ENCODE measurements at places on chromosomes 7 and 10. TPM values are rescaled to one million over a fixed set of nuclear protein-coding genes. Genes with fewer than 3 reads are reported as not detected.

DNA sequence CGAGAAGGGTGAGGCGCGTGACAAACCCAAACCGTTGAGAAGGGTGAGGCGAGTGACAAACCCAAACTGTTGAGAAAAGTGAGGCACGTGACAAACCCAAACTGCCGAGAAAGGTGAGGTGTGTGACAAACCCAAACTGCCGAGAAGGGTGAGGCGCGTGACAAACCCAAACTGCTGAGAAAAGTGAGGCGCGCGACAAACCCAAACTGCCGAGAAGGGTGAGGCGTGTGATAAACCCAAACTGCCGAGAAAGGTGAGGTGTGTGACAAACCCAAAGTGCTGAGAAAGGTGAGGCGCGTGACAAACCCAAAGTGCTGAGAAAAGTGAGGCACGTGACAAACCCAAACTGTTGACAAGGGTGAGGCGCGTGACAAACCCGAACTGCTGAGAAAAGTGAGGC is 25.0 kb downstream of the ESYT2 start:
- no peaks in the 10 kb centered on the region for H3K27me3 ChIP-seq
- H3K4me1 ChIP-seq, result peaks cover 24% of the 10 kb centered on the region
- no peak for DNase-seq
- no peak overlapping the region for H3K27ac ChIP-seq

GRCh38 chr7:110007320-110008063 is 1083.4 kb upstream of the LRRN3 start:
- no peak overlapping the region for H3K27ac ChIP-seq
- no peaks in the 10 kb centered on the region for H3K36me3 ChIP-seq
- DNase-seq, result no peak

DNA sequence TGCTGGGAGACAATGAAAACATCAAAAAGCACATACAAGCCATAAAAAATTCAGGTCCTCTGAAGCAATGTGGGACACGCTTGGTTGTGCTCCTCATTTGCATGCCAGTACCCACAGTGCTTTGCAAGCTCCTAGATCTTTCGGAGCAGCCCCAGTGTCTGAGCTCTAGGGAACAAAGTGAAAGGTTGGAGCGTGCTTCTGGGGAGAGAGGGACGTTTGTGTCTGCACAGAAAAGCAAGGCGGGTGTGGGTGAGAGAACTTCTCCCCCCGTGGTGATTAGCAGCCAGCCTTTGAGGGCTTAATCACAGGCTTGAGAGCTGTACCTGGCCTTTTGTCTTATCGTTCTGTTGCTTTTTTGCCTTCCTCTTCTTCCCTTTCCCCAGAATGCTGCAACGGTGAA is 76.7 kb upstream of the HABP2 start:
- H3K4me3 ChIP-seq, result peak overlapping the region; percentile 2
- H3K27ac ChIP-seq, result no peak overlapping the region
- no peaks in the 10 kb centered on the region for H3K4me1 ChIP-seq
- H3K27me3 ChIP-seq, result no peaks in the 10 kb centered on the region
- no peaks in the 10 kb centered on the region for H3K36me3 ChIP-seq

- no peak overlapping the region for H3K27ac ChIP-seq
- H3K4me1 ChIP-seq, result no peaks in the 10 kb centered on the region
- H3K27me3 ChIP-seq, result peaks cover 2% of the 10 kb centered on the region
- no peaks in the 10 kb centered on the region for H3K36me3 ChIP-seq
- no peak for DNase-seq
Observed at GRCh38 chr10:123998197-123999141, 94.9 kb downstream of the CHST15 start.

DNA sequence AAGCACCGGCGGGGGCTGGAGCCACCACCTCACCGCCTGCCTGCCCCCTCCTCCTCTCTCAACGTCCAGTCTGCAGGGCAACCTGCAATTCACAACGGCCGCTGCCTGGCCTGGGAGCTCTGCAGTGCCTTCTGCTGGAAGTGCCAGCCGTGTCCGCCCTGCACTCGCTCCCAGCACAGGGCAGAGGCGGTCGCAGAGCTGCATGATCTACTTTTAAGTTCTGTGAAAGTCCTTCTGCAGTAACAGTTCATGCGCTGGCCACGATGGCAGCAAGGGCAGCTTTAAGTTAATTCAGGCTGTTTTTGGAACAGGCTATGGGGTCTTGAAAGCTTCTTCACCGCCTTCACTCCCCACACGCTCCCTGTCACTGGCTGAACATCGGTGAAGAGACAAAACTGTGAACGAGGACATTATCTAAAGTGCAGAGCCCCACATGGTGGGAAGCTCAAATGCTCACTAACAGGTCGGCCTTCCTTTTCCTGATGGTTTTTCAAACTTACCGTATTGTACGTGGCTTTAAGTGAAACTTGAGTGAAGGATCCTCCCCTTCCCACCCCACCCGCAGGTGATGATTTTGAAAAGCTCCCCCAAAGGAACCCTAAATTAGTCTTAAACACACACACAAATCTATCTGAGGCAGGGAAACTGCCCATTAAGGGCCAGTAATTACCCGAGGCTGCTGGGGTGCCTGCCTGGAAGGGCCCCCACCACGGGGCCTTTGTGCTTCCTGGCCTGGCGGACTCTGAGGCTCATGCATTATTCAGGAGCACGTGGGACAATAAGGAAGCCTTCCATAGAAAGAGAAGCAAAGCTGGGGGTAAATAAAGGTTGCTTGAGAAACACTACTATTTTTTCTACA is 504.3 kb downstream of the DNAJB6 start:
- no peaks in the 10 kb centered on the region for H3K27me3 ChIP-seq
- DNase-seq, result no peak
- H3K36me3 ChIP-seq, result no peaks in the 10 kb centered on the region
- H3K4me3 ChIP-seq, result no peak overlapping the region
- no peak overlapping the region for H3K27ac ChIP-seq

DNA sequence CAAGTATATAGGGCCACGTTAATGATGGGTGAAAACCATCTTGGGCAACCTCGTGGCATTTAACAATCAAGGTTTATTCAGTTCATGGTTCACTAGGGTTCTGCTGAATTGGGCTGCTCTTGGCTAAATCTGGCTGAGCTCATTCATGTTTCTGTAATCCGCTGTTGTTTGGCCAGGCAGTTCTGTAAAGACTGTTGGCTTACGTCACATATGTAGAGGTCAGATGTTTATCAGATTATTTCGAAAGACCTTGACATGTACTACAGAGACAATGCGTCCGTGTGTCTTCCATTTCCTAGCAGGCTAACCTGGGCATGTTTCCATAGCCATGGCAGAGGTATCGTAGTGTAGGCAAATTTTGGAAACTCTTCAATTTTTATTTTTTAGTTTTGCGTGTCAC is 190.0 kb upstream of the ZWINT start:
- H3K4me3 ChIP-seq, result no peak overlapping the region
- H3K36me3 ChIP-seq, result no peaks in the 10 kb centered on the region
- DNase-seq, result no peak
- no peaks in the 10 kb centered on the region for H3K4me1 ChIP-seq

DNA sequence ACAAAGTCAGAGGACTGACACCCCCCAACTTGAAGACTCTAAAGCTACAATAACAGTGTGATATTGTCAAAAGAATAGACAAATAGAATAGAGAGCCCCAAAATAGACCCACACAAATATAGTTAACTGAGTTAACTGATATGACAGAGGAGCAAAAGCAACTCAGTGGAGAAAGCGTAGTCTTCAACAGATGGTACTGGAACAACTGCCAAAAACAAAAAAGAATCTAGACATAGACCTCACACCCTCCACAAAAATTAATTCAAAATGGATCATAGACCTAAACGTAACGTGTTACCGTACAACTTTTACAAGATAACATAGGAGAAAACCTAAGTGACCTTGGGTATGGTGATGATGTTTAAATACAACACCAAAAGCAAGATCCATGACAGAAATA is 28.6 kb upstream of the PWWP2B start:
- H3K27me3 ChIP-seq, result no peaks in the 10 kb centered on the region
- no peaks in the 10 kb centered on the region for H3K36me3 ChIP-seq
- no peak overlapping the region for H3K4me3 ChIP-seq

DNA sequence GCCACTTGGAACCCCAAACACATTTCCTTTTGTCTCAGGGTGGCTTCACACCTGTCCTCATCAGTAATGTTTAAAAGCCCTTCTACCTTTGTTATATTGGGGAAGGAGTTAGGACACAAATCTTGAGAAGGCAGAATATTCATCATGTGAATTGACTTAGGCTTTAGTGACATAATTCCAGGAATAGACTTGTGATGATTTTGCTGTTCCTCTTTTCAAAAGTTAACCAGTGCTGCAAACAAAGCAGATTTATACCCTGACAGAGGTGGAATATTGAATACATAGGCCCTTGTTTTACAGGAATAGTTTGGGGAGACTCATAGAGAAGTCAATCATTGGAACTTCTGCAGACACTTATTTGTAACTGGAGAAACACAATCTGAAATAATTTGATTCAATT is 27.0 kb downstream of the ZNF786 start:
- no peaks in the 10 kb centered on the region for H3K4me1 ChIP-seq
- H3K4me3 ChIP-seq, result no peak overlapping the region
- no peaks in the 10 kb centered on the region for H3K27me3 ChIP-seq
- H3K36me3 ChIP-seq, result no peaks in the 10 kb centered on the region

The PGAM2 gene
- total RNA-seq, result 129 TPM

The LIPF gene
- total RNA-seq, result not detected

The GIMAP7 gene
- total RNA-seq, result 6.7 TPM

The FAM131B gene
- 1.2 TPM for total RNA-seq

The LAMB4 gene
- 0.33 TPM for total RNA-seq

The NODAL gene
- not detected for total RNA-seq
